ENCODE measurements at places on chromosomes 2 and 18.

DNA sequence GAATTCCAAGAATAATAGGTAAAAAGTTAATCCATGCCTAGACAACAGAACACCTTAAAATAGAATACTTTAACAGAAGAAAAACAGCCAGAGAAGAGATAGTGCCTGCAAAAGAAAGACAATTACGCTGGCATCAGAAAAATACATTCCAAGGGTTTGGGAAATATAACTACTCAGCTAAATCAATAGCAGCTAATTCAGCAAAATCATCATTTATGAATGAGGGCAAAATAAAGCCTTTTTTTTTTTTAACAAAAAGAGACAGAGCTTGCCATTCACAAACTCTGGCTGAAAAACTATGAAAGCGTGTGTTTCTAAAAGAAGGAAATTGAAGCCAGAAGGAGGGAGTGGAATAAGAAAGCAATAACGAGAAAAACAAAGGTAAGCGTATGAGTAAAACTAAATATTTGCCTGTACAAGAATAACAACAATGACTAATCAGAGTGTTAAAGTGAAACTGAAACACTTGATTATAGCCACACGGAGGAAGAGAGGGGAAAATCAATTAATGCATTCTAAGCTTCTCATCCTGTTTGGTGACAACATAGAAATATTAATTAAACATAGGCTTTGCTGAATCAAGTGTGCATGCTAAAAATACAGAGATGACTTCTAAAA, 90.2 kb downstream of the EHD3 start:
- DNase-seq = no peak

DNA sequence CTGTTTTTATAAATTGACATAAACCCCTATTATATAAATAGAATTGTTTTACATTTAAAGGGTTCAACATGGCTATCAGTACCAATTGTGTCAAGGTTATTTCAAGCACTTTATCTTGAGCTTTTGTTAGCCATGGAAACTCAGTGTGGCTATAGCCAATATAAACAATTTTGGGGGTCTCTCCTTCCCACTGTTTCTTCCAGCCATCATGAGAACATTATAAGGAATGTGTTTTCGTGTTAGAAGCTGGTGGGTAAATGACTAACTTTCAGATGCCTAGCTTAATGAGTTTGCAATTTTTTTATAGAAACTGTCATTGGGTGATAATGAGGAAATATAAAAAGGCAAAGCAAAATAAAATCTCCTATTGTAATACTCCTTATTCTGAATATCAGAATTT, 153.5 kb upstream of the FOSL2 start:
- DNase-seq = no peak

GRCh38 chr2:227450311-227450841, 21.6 kb upstream of the AGFG1 start:
- DNase-seq = no peak

DNA sequence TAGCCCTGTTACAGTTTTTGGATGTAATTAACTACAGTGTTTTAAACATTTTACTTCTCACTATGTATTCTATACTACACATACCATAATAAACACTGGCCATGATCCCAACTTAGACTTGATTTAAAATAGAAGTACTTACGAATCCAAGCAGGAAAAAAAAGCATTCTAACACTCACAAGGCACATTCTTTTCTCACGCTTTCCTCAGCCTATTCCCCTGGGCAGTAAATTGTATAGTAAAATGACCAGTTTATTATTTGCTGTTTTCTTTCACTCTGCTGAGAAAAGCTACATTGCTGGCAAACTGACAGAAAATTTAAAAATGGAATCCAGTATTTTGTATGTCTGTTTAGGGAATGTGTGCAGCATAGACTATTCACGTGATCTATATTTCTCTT, 2.8 kb upstream of the TANC1 start:
- no peak for DNase-seq

DNA sequence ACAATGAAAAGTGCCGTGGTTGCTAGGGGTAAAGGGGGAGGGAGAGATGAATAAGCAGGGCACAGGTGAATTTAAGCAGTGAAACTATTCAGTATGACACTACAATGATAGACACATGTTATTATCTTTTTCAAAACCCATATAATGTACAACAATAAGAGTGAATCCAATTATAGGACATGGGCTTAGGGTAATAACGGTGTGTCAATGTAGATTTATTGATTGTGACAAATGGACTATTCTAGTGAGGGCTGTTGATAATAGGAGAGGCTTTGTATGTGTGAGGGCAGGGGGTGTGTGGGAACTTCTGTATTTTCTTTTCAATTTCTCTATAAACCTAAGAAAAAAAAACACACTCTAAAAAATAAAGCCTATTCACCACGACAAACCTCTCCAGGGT, 223.8 kb downstream of the RIT2 start:
- peak; percentile 25 for DNase-seq

DNA sequence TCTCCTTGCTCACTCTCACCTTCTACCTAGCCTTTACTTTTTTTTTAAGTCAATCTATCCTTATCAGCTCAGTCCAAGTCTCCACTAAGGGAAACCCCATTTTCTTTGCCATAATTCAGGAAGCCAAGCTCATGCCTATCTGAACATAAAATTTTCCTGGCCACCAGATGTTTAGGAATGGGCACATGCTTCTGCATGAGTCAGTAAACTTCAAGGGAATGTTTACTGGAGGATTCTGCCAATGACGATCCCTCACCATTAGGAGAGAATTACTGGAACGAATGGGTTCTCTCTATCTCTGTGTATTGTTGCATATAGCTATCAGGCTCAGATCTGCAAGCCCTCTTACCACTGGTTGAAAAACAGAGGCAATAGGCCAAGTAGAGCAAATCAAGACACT, 731.7 kb upstream of the ZNF804A start:
- no peak for DNase-seq

DNA sequence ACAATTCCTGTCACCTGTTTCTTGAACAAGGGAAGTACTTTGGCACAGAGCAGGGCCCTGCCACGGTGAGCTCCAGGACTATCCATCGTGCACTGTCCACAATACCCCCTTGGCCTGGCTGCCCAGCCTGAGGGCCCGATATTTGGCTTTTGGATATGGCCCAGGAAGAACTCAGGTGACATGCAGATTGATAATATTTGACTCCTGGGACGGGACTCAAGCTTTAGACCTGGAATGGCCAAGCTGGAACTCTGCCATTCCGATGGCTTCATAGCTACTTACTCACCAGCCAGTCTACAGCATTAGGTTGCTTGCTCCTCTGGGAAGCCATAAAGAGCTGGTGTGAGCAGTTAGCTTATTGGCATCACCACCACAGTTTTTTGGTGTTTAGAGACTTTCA, 26.6 kb downstream of the EML6 start:
- no peak for DNase-seq

- DNase-seq = no peak
Observed at GRCh38 chr2:86747711-86748639, 27.9 kb downstream of the RMND5A start.

DNA sequence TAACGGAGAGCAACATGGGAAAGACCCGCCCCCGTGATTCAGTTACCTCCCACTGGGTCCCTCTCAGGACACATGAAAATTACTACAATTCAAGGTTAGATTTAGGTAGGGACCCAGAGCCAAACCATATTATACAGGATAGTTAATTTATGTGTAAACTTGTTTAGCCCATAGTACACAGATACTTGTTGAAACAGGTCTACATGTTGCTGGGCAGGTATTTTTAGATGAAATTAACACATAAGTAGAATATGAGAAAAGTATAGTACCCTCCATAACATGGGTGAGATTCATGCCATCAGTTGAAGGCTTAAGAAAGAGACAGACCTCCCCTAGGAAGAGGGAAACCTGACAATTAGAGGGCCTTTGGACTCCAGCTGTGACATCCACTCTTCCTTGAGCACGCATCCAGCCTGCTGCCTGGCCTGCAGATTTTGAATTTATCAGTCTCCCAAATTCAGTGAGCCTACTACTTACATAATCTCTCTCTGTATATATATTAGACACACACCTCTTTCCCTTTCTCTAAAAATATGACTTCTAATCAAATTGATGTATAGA, 463.5 kb upstream of the NETO1 start:
- DNase-seq = no peak

GRCh38 chr2:103396152-103396551, 634.3 kb downstream of the TMEM182 start:
- no peak for DNase-seq

GRCh38 chr18:75551071-75551470, 123.6 kb upstream of the SMIM21 start:
- no peak for DNase-seq

GRCh38 chr2:195304310-195304709, 352.7 kb upstream of the SLC39A10 start:
- DNase-seq = no peak

GRCh38 chr18:904218-905090, at the start of gene ADCYAP1:
Gene ADCYAP1 (plus strand): TSS chr18:904871. CDS start chr18:905387, 516 bp downstream.
- peak; percentile 69 for DNase-seq

DNA sequence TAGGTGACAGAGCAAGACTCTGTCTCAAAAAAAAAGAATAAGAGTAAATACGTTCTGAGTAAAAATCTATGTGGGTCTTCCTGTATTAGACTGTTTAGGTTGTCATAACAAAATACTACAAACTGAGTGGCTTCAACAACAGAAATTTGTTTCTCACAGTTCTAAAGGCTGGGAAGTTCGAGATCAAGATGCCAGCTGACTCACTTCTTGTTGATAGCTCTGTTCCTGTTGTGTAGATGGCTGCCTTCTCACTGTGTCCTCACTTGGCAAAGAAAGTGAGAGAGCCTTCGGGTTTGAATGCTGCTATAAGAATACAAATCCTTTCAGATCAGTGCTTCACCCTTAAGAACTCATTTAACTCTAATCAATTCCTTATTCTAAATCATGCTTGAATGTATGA, 430.0 kb upstream of the VWC2L start:
- DNase-seq = no peak

GRCh38 chr2:26587994-26588393, 53.2 kb downstream of the CIB4 start:
- no peak for DNase-seq

- DNase-seq = no peak
Observed at GRCh38 chr2:162070228-162070936, 3.6 kb downstream of the DPP4 start.

- peak; percentile 32 for DNase-seq
Observed at GRCh38 chr2:29309090-29310029, 194.1 kb downstream of the CLIP4 start.

DNA sequence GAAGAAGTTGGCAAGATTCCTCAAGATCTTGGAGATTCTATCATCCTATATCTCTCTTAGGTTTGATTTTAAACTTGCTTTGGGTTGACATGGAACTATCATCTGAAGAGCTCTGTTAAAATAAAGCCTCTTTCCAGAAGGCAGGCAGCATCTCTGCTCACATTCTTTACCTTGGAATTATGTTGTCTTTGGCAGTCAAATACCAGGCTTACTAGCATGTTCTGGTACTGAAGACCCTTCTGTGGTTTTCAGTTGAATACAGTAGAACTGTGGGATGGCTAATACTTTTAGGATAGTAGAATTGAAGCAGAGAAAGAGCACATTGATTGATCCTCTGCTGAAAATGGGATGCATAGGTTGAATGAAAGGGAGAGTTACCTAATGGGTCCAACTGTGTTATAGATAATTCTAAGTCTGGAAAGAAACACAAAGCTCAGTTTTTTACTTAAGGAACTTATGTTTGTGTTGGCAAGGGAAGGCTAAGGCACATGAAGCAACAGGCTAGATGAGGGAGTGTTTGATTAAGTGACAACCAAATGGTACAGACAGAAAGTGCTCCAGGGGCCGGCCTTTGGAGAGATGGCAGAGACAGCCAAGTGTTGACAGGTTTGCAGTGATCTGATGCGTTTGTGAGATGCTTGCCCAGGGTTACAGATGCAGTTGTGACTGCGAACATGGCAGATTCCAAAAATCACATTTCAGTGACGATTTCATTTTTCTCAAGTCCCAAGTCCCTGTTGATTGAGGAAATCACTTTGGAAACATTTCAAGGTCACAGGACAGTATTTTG, 397.9 kb downstream of the MEIS1 start:
- no peak for DNase-seq
